ENCODE measurements at places on chromosomes 2 and 18. TPM values are rescaled to one million over a fixed set of nuclear protein-coding genes. Genes with fewer than 3 reads are reported as not detected.

Gene AKAIN1
- total RNA-seq: 14.1 TPM

Gene GCKR
- 0.61 TPM for total RNA-seq

Gene NPAS2
- total RNA-seq: 0.54 TPM

Gene TRIM54
- total RNA-seq: 2.0 TPM

Gene CNDP1
- total RNA-seq: 0.27 TPM

Gene CFLAR
- total RNA-seq: 88.0 TPM

Gene ANKRD62
- total RNA-seq: 0.17 TPM

Gene RRM2
- 21.2 TPM for total RNA-seq

Gene VIT
- total RNA-seq: not detected

Gene CELF4
- total RNA-seq: 38.4 TPM

Gene CHCHD5
- 24.4 TPM for total RNA-seq

Gene CHRND
- 2.2 TPM for total RNA-seq

Gene FAP
- not detected for total RNA-seq

Gene ZRANB3
- 10.7 TPM for total RNA-seq

GRCh38 chr2:44768438-44769236, 172.9 kb upstream of the SIX3 start:
- peaks cover 2% of the 10 kb centered on the region for H3K27me3 ChIP-seq
- H3K27ac ChIP-seq: peak overlapping the region; percentile 74
- H3K4me1 ChIP-seq: peaks cover 39% of the 10 kb centered on the region
- no peaks in the 10 kb centered on the region for H3K36me3 ChIP-seq
- DNase-seq: peak; percentile 36

DNA sequence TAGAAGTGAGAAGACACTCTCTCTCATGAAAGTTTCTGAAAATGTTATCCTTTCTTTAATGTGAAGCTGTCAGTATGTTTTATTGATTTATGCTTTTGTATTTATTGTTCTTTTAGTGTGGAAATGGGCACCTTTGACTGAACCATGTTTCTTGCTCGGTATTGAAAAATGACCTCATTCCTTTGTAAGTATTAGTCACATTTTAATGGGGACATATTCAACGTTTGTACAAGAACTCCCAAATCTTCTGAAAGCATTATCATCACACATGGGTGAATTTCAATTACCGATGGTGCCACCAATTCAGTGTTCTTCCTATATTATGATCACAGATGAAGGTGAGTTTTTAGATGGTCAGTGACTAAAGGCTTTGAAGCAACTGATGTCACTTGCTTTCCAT, 371.8 kb upstream of the GCFC2 start:
- H3K36me3 ChIP-seq: no peaks in the 10 kb centered on the region
- H3K4me3 ChIP-seq: no peak overlapping the region
- no peak overlapping the region for H3K27ac ChIP-seq
- no peak for DNase-seq
- no peaks in the 10 kb centered on the region for H3K4me1 ChIP-seq

- peaks cover 6% of the 10 kb centered on the region for H3K4me1 ChIP-seq
- H3K36me3 ChIP-seq: no peaks in the 10 kb centered on the region
- no peak overlapping the region for H3K4me3 ChIP-seq
Observed at GRCh38 chr18:31791817-31792579, 31.3 kb upstream of the SLC25A52 start.

GRCh38 chr18:24228667-24229041, 89.8 kb downstream of the CABYR start:
- no peak overlapping the region for H3K27ac ChIP-seq
- H3K36me3 ChIP-seq: no peaks in the 10 kb centered on the region
- H3K4me1 ChIP-seq: peaks cover 13% of the 10 kb centered on the region
- peaks cover 2% of the 10 kb centered on the region for H3K27me3 ChIP-seq

GRCh38 chr18:45110577-45111501, 430.2 kb downstream of the SETBP1 start:
- no peak overlapping the region for H3K27ac ChIP-seq
- H3K27me3 ChIP-seq: no peaks in the 10 kb centered on the region
- H3K4me1 ChIP-seq: no peaks in the 10 kb centered on the region
- H3K36me3 ChIP-seq: no peaks in the 10 kb centered on the region
- no peak for DNase-seq

GRCh38 chr2:209602259-209602658, 169.4 kb upstream of the UNC80 start:
- no peaks in the 10 kb centered on the region for H3K36me3 ChIP-seq
- peaks cover 2% of the 10 kb centered on the region for H3K27me3 ChIP-seq
- H3K4me3 ChIP-seq: no peak overlapping the region
- peaks cover 29% of the 10 kb centered on the region for H3K4me1 ChIP-seq
- peak overlapping the region; percentile 64 for H3K27ac ChIP-seq
- DNase-seq: no peak

DNA sequence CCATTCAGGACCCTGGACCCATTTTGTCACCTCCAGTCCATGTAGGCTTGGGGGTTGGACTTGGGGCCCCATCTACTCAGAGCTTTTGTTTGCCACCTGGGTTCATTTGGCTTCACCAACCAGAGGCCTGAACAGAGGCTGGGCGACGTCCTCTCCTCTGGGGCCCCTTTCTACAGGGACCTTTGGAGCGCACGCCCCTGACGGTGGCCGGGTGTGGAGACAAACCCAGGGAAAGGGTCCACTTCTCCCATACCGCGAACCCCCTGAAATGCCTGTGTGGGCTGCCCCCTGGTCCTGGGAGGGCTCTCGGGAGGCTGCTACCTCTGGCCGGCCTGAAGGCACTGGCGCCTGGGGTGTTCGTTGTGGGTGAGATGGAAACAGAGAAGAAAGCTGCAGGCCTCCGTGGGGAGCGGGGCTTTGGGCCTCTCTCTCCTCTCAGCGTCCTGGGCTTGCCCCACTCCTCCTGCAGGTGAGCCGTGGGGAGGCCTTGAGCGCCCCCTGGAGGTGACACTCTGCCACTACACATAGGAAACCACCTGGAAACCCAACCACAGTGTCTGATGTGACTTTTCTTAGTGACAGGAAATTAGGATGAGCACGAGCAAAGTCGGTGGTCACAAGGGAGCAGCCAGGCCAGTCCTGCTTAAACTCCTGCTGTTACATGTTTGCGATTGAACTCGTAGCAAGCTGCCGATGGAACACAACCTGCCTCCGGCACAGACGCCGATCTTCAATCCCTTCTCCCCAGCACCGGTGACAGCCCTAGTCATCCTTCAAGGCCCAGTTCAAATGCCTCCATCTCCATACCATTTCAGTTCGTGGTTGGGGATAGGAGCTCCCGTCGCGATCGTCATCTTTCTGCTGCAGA, 12.0 kb upstream of the NTSR2 start:
- H3K4me1 ChIP-seq: peaks cover 13% of the 10 kb centered on the region
- H3K36me3 ChIP-seq: no peaks in the 10 kb centered on the region
- peak; percentile 74 for DNase-seq
- H3K4me3 ChIP-seq: no peak overlapping the region
- H3K27ac ChIP-seq: peak overlapping the region; percentile 10

- peak; percentile 57 for DNase-seq
- H3K4me3 ChIP-seq: no peak overlapping the region
- H3K4me1 ChIP-seq: peaks cover 5% of the 10 kb centered on the region
- no peaks in the 10 kb centered on the region for H3K36me3 ChIP-seq
- H3K27me3 ChIP-seq: no peaks in the 10 kb centered on the region
- H3K27ac ChIP-seq: no peak overlapping the region
Observed at GRCh38 chr2:204072443-204073324, 136.1 kb downstream of the ICOS start.

DNA sequence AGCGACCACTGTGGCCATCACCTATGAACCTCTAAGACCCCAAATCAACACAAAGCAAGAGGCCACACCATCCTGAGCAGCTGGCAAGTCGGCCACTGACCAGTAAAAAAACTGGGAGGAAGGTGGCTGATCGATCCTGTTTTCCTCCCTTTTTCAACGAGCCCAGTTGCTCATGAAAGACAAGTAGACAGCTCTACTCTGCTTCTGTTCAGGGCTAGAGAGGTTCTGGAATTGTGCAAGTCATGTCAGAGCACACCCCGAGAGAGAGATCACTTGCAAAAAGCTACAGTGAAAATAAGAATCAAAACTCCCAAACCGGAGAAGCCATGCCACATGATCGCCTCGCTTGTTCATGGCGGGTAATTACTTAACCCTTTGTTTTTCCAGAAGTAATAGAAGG, 34.6 kb downstream of the ZNF516 start:
- H3K36me3 ChIP-seq: peaks cover 5% of the 10 kb centered on the region
- peaks cover 66% of the 10 kb centered on the region for H3K4me1 ChIP-seq
- peak overlapping the region; percentile 66 for H3K27ac ChIP-seq
- no peak overlapping the region for H3K4me3 ChIP-seq
- H3K27me3 ChIP-seq: peaks cover 17% of the 10 kb centered on the region

DNA sequence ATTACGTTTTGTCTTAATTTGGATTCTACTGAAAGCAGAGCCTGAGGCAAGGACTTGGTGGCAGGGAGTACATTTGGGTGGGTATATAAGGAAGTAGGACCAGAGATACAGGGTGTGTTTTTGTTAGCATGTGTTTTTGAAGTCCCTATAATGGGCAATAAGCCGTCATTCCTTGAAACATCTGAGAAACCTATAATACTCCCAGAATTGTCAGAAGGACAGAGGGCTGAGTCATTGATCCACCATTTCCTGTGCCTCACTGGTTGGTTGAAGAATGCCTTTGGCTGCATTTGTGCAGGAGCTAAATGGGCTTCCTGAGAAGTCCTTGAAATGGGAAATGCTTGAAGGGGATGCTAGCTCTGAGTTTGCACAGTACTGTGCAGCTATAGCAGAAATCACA, 281.8 kb upstream of the ZEB2 start:
- no peaks in the 10 kb centered on the region for H3K36me3 ChIP-seq
- no peak overlapping the region for H3K4me3 ChIP-seq
- H3K4me1 ChIP-seq: peaks cover 6% of the 10 kb centered on the region
- no peak for DNase-seq
- no peak overlapping the region for H3K27ac ChIP-seq

DNA sequence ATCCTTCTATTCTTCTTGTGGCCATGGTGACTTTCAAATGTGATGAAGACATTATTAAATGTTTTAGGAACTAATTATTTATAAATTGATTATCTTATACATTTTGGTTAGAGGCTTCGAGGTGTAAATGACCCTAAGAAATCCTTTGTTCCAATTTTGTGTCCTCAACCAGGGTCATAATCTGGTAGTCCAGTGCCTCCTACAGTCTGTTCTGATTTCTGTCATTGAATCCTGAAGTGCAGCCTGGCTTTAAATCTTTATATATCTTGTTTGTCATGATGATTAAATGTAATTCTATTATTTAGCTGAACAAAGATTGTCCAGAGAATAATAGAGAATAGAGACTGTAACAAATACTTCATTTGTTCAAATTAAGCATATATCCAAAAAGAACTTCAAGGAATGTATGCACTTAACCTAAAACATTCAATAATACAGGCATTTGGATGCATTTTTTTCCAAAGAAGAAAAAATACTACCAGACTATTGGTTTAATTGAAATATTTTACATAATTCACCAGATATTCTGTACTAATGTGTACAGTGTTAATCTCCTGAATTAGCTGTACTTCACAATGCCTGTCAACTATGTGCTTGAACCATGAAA, 89.8 kb downstream of the PRPF40A start:
- H3K27ac ChIP-seq: no peak overlapping the region
- no peaks in the 10 kb centered on the region for H3K4me1 ChIP-seq
- H3K27me3 ChIP-seq: no peaks in the 10 kb centered on the region
- no peak for DNase-seq

- H3K27me3 ChIP-seq: no peaks in the 10 kb centered on the region
- H3K27ac ChIP-seq: peak overlapping the region; percentile 30
- no peak overlapping the region for H3K4me3 ChIP-seq
Observed at GRCh38 chr2:100011272-100011731, 131.1 kb downstream of the AFF3 start.

DNA sequence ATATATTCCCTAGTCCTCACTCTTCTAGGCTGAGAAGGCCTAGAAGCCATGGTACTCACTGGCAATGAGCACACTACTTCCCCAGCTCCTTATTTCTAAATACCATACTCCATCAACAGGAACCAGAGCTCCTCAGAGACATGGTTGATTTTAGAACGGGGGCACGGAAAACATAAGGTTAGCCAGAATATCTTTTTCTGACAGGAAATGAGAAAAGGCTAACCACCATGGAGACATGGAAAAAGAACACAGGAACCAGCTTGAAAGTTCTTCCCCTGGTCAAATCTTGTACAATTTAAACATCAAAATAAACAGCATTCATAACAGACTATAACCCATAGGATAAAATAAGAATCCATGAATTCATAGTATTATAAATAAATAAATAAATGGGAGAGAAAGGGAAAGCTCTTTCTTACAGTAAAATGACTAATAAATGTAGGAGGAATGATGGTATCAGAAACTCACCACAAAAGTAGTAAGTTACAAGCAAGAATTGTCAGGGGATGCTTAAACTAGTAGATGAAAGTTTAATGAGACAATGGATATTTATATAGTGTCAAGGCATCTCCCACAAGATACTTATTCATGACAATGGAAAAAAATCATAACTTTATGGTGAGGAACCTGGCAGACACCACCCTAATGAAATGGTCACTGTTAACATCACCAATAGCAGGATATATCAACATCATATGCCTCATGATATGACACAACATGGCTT, 20.6 kb upstream of the GCC2 start:
- H3K4me3 ChIP-seq: no peak overlapping the region
- H3K4me1 ChIP-seq: peaks cover 5% of the 10 kb centered on the region
- no peak overlapping the region for H3K27ac ChIP-seq
- DNase-seq: no peak
- peaks cover 3% of the 10 kb centered on the region for H3K27me3 ChIP-seq

- no peak for DNase-seq
- H3K36me3 ChIP-seq: no peaks in the 10 kb centered on the region
- peaks cover 2% of the 10 kb centered on the region for H3K27me3 ChIP-seq
- no peak overlapping the region for H3K27ac ChIP-seq
Observed at GRCh38 chr2:178277741-178278197, 83.5 kb downstream of the OSBPL6 start.

DNA sequence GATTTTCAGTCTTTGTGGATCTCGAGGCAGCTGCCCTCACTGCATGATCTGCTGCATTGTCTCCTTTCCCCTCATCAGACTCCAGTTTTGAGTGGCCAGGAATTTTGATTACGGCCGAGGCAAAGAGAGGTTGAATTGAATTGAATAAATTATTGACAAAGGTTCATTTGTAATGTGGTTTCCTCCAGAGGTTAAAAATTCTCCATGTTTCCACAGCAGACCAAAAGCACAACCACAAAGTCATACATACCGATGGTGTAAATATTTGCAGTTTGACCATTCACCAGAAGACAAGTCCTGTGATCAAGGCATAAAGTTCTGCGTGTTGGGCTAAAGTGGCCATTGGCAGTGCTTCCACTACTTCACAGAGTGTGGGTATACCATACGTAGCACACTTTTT, 343.8 kb upstream of the MYT1L start:
- peaks cover 6% of the 10 kb centered on the region for H3K36me3 ChIP-seq
- peaks cover 7% of the 10 kb centered on the region for H3K4me1 ChIP-seq
- H3K4me3 ChIP-seq: no peak overlapping the region
- peaks cover 5% of the 10 kb centered on the region for H3K27me3 ChIP-seq

GRCh38 chr2:60958361-60958760, 59.2 kb upstream of the PEX13 start:
- H3K4me1 ChIP-seq: no peaks in the 10 kb centered on the region
- no peak overlapping the region for H3K27ac ChIP-seq
- no peak for DNase-seq
